ENCODE measurements at places on chromosomes 7 and 10.

DNA sequence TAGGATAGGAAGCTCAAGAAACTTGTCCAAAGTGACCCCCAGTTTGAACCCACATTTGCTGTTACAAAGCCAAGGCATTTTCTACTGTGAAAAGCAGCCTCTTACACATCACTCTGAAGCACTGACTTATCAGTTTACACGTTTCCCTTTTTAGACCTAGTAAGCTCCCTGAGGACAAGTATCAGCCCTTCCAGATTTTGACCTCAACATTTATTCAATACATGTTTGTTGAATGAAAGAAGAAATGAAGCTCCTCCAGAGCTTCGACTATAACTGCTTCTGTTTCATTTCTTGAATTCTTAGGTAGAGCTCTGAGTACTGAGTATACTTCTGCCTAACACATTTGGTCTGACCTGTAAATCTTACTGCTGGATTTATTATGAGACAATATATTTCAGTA is 2.7 kb downstream of the WASL start:
- DNase-seq = no peak

DNA sequence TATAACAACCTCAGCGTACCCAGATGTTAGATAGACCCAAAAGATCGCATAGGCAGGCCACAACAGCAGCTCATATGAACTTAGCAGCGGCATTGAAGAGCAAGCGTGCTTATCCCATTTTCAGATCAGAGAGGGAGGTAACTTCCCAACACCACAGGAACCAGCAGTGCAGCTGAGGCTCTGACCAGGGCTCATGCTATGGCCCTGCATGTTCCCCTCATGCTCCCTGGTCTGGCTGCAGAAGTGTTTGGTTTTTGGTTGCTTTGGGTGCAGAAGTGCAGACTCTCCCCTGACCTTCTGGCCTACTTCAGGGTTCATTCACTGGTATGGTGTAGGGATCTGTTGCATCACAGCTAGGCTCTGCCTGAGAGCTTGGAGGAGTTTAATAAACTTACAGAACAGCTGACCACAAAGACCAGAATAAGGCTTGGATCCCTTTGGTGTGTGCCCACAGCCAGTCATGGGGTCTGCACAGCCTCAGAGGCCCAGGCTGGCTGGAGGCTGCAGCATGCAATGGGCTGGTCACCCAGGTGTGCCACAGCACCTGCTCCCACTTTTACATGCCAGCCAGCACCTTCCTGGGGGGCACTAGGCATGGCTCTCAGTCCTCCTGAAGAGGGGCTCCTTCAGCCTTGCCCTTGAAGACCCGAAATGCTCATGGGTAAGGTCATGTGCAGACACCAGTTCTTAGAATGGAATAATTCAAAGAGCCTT is 9.1 kb upstream of the CXCL12 start:
- no peak for DNase-seq

DNA sequence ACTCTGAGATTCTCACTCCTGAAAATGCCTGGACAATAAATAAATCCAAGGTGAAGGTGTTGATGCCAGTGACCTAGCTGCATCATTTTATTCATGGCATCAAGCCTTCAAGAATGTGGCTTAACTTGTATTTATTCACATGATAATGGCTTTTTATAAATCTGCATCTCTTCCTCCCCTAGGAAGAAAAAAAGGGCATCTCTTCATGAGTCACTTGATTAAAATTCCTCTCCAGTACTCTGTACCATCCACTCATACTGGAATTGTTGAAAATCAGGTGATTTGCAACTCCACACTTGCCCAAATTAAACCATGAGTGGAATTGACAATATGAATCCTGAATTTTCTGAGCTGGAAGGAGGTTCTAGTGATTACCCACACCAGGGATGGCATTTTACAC is 30.2 kb downstream of the PTPRE start:
- DNase-seq = no peak

- no peak for DNase-seq
Measured at GRCh38 chr10:125208854-125209565, 48.6 kb upstream of the CTBP2 start.

DNA sequence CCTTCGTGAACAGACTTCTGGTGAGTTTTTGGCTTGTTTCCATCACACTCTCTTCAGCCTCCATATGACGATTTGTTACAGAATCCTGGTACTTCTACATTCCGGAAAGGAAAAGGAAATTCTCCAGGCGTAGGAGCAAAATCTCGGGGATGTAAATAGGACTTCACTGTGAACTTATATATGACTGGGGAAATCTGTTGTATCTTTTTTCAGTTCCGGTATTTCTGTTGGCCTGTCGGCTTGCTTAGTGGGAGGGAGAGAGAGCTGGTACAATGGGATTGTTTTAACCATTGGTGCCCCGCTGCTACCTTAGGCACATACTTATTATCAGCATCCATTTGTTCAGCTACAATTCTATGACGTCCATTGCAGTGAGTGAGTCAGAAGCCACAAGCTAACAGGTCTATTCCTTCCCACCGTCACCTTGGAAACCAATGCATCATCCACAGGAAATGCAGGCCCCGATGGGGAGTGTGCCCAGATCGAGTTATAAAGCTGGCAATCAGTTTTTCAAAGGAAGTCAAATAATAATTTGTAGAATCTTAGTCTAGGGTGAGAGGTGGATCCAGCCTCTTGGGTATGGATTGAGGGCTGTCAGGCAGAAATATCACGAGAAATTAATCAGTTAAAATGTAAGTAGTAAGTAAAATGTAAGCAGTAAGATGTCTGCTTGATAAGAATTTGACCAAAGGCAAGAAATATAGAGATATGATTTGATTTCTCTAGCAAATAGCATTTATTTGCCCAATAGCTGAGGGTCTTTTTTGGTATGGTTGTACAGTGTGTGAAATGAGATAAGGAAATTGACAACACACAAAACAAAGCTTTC is 92.0 kb upstream of the MKLN1 start:
- DNase-seq = no peak

- DNase-seq = no peak
Measured at GRCh38 chr7:71636329-71636728, 504.4 kb downstream of the GALNT17 start.

DNA sequence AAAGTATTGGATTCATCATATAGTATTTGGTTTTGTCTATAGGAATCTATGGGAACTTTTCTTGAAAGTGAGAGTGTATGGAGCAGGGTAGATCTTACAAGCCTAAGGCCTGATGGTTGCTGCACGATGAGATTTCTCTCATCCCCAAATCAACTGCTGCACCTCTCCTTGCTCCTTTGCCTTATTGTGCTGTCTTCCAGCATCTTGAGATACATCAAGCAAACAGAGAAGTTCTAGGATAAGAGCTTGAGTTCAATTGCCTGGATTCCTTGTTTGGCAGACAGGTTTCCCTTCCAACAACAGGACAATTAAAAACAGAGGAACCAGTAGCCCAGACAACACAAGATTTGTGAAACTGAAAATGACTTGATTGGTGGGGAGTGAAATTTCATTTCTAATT is 56.6 kb downstream of the CPED1 start:
- DNase-seq = no peak

- DNase-seq = no peak
Measured at GRCh38 chr10:83816942-83817341, 322.4 kb upstream of the GHITM start.

- no peak for DNase-seq
Measured at GRCh38 chr7:95330204-95330960, 6.0 kb upstream of the PON1 start.

DNA sequence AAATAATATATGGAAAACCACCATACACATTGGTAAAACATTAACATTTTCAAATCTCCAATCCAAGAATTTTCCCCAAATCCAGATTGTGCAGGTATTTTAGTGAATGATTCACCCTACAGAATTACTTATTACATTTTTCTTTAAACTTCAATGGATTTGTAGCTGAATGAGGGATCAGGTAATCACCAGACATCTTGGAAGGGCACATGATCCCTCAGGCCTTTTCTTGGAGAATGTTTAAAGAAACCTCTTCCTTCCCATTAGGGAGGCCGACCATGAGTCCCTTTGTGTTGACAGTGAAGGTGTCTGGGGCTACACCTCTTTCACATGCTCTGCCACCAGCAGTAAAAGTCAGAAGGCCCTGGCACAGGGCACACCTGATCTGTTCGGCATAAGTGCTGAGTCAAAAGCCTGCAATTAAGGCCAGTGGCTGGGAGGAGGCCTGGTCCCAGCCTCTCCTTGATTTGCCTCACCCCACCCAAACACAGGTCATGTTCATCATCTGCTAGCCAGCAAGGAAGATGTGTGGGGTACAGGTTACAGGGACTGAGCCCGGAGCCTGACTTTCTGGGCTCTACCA is 207.7 kb downstream of the SNX10 start:
- no peak for DNase-seq

DNA sequence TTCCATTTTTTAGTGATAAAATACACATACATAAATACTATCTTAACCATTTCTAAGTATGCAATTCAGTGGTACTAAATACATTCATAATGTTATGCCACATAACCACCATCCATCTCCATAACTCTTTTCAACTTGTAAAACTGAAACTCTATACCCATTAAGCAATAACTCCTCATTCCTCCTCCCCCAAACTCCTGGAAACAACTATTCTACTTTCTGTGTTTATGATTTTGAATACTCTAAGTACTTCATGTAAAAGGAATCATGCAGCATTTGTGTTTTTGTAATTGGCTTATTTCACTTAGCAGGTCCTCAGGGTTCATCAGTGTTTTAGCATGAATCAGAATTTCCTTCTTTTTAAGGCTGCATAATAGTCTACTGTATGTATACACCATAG is 131.8 kb downstream of the TES start:
- DNase-seq = no peak

DNA sequence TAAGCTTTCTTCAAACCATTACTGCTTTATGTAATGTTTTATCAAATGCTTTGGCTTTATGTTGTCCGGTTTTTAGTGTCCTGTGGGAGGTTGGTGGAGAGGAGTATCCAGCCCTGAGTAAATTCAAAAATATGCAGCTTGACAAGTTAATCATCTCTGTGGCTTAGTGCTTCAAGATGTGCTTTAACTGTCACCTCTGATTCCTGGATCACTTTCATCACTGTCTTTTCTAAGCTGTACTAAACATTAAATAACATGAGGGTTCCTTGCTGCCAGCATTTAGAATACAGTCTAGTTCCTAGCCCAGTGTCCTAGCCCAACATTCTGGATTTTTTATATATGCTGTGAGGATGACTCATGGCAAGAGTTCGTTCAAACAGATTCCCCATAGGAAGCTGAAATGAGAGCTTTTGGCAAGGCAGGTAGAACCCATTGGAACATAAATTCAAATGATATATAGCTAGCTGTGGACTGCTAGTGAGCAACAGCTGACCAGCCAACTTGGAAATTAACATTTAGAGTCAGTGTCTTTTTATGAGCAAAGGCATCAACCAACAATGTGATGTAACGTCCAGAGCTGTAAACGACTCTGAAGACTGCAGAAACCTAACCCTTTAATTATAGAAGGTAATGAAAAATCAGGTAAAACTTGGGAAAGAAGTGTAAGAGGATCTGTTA is 80.6 kb upstream of the OIT3 start:
- DNase-seq = no peak

GRCh38 chr10:22369434-22370072 is 24.3 kb downstream of the SPAG6 start:
- no peak for DNase-seq

DNA sequence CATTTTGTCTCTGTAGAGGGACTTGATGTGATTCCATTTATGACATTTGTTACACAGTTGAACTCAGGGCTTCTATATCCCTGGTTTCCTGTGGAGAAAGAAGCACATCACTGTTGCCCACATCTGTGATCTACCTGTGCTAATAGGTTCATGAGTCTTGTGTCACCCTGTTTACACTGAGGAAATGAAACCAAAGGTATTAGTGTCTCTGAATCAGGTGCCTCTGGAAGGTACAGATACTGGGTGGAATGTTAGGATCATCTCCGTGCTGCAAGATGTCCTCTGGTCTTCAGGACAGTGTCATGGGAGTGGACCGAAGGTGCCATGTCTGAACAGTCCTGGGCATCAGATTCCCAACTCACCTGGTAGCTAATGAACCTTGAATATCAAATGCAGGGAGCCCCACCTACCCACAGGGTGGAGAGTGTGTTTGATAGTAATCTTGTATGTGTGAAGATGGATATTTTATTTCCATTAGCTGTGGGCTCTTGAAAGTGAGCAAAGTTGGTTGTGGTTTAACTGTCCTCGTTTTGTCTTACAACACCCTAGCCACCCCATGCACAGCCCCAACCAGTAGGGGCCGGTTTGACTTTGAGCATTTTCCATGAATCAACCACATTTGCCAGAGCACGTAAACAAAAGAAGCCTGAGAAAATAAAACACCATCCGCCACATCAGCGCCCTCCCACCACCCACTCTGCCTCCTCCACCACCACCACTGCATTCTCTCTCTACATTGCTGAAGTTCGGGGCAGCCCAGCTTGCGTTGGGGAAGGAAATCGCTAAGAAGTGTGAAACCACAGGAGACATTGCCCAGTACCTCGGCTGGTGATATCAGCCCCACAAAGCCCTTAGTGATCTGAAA is 40.7 kb downstream of the TARP start:
- no peak for DNase-seq

GRCh38 chr7:1494866-1495563 is 9.2 kb downstream of the INTS1 start:
- DNase-seq = no peak

- no peak for DNase-seq
Measured at GRCh38 chr10:96236090-96236478, 35.3 kb downstream of the BLNK start.

DNA sequence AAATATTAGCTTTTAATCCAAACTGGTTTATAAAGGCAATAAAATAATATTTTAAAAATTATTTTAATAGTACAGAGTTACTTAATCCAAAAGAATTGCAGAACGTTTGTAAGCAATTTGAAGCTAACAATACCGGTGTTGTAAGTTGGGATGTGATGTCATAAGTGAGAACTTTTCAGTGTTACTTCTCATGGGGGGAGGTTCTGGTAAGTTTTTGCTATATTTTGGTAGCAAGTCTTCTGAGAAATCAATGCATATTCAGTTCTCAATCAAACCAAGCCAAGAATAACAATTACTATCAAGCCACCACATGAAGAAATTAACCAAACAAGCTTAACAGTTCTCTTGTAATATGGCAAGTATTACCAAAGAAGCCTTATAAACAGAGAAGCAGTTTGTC is 147.1 kb upstream of the ASAH2 start:
- no peak for DNase-seq

DNA sequence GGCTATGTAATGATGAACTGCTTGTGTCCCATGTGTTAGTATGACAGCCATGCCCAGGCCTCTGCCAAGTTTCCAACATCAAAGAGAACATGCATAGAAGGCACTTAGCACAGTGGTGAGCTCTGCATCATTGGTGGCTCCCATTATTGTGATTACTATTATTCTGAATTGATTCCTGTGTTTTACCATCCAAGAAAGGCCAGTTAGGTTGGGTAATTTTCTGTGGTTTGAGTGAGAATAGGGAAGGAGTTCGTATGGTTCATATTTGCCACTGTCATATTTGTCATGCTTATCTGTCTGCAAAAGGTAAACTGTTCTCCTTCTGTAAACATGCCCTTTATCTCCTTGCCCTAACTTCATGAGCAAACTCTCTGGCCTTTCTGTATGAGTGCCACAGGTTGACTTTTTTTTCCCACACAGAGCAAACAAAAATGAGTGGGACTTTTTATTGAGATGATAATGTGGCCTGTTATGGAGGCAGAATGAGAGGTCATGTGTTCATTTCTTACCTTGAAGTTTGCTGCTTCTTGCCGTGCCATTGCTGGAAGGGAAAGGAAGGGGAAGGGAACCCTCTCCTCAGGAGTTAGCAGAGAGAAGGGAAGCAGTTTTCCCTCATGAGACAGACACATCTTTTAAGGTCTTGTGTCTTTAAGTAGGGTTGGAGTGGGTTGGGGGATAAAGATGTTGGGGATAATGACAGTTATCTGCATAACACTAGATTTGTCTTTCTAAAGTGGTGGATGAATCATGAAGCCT is 301.9 kb downstream of the LRMDA start:
- DNase-seq = no peak
